Osteoblast (primary cell): ENCODE measurements at places on chromosomes 12 and 14. TPM values are rescaled to one million over a fixed set of nuclear protein-coding genes. Genes with fewer than 3 reads are reported as not detected.

DNA sequence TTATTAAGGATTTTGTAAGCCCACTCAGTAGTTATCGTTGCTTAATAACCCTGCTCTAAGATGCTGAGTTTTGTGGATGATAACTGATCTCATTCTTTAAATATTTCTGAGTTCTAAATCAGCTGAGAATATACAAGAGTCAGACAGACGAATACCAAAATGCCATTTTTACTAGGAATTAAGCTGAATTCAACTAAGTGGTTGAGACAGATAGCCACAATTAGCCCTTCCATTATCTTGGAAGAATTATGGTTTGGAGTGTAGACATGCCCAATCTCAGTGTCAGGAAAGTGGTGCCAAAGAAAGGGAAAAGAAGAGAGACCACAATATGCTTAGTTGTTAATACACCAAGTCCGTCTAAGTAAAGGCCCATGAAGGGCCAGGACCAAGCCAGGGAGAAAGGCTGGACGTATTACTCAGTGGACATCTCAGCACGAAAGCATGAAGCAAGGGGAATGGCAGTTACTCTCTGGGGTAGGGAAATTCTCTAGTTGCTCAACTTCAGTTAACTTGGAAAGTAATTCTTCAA, 58.6 kb downstream of the KCNA5 start:
- peak; percentile 78 for DNase-seq
- H3K4me3 ChIP-seq, result no peak overlapping the region
- H3K4me1 ChIP-seq, result peaks cover 3% of the 10 kb centered on the region
- H3K27ac ChIP-seq, result peak overlapping the region; percentile 48
- no peaks in the 10 kb centered on the region for H3K27me3 ChIP-seq
- H3K36me3 ChIP-seq, result no peaks in the 10 kb centered on the region

GRCh38 chr12:94165138-94165537, 16.8 kb downstream of the PLXNC1 start:
- H3K4me3 ChIP-seq, result no peak overlapping the region
- no peaks in the 10 kb centered on the region for H3K36me3 ChIP-seq
- H3K4me1 ChIP-seq, result no peaks in the 10 kb centered on the region
- peak; percentile 68 for DNase-seq
- H3K27ac ChIP-seq, result no peak overlapping the region

The OTX2 gene
- not detected in 2 replicates for total RNA-seq

- H3K4me3 ChIP-seq, result no peak overlapping the region
- H3K27me3 ChIP-seq, result no peaks in the 10 kb centered on the region
- no peak for DNase-seq
- H3K27ac ChIP-seq, result peak overlapping the region; percentile 3
- H3K4me1 ChIP-seq, result peaks cover 34% of the 10 kb centered on the region
- H3K36me3 ChIP-seq, result peaks cover 52% of the 10 kb centered on the region
These were observed 5.6 kb downstream of the DAZAP2 start for GRCh38 chr12:51244269-51244668.

GRCh38 chr12:117067016-117067415, 32.2 kb downstream of the TESC start:
- H3K4me1 ChIP-seq, result no peaks in the 10 kb centered on the region
- no peaks in the 10 kb centered on the region for H3K36me3 ChIP-seq
- H3K27ac ChIP-seq, result no peak overlapping the region
- H3K4me3 ChIP-seq, result no peak overlapping the region
- DNase-seq, result no peak
- H3K27me3 ChIP-seq, result peaks cover 3% of the 10 kb centered on the region

The CYP46A1 gene
- 0.36 and 0.59 TPM in 2 replicates for total RNA-seq

DNA sequence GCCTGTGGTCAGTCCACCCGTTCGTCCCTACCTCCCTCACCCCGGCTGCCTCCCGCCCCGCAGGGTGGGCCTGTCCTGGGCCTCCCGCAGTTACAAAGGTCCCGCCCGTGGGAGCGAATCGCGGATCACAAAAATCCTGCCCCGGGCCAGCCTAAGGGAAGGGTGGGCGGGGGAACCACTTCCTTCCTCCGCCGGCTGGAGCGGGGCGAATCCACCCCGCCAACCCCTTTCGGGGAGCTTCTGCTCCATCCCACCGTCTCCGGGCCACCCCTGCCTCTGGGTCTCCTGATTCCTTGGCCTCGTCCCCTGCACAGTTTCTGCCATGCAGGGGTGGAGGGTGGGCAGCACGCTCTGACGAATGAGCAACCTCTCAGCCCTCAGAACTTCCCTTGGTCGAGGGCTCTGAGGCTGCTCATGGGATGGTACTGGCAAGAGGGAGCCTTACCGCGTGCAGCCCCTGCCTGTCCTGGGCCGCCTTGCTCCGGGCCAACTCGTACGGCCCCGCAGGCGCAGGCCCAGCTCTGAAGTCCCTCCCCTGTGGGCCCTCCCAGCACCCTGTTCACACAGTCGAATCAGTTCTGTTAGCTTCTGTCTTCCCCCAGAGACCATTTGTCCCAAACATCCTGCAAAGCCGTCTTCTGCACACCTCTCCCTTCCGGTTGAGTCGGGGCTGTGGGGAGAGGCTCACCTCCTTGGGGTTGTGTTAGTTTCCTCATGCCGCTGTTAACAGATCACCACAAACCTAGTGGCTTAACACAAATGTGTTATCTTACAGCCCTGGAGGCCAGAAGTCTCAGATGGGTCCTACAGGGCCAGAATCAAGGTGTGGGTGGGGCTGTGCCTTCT, 589 bp upstream of the HVCN1 start:
- H3K27ac ChIP-seq, result no peak overlapping the region
- peak; percentile 94 for DNase-seq
- peak overlapping the region; percentile 70 for H3K4me3 ChIP-seq
- H3K36me3 ChIP-seq, result no peaks in the 10 kb centered on the region

DNA sequence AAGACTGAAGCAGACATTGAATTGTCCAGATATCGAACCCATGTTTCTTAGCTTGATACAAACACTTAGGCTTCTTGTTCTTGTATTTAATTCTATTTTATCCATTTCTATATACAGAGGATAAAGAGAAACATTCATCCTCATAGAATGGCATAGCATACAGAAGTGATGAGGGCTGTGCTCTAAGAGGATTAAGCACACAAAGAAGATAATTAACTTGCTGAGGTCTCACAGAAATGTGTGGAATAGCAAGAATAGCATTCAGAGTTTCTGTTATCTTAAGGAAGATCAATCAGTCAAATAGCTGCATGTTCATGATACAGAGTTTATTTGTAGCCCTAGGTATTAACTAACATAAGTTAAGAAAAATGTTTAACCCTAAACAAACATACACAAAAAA, 27.3 kb upstream of the STRAP start:
- H3K27me3 ChIP-seq, result no peaks in the 10 kb centered on the region
- H3K36me3 ChIP-seq, result no peaks in the 10 kb centered on the region
- peak overlapping the region; percentile 72 for H3K27ac ChIP-seq
- no peak overlapping the region for H3K4me3 ChIP-seq
- peaks cover 30% of the 10 kb centered on the region for H3K4me1 ChIP-seq
- DNase-seq, result no peak

The ATP6V1D gene
- 111 and 140 TPM in 2 replicates for total RNA-seq

- H3K4me3 ChIP-seq, result no peak overlapping the region
- no peaks in the 10 kb centered on the region for H3K4me1 ChIP-seq
- peaks cover 26% of the 10 kb centered on the region for H3K27me3 ChIP-seq
These were observed 46.6 kb upstream of the ESRRB start for GRCh38 chr14:76329154-76329928.

DNA sequence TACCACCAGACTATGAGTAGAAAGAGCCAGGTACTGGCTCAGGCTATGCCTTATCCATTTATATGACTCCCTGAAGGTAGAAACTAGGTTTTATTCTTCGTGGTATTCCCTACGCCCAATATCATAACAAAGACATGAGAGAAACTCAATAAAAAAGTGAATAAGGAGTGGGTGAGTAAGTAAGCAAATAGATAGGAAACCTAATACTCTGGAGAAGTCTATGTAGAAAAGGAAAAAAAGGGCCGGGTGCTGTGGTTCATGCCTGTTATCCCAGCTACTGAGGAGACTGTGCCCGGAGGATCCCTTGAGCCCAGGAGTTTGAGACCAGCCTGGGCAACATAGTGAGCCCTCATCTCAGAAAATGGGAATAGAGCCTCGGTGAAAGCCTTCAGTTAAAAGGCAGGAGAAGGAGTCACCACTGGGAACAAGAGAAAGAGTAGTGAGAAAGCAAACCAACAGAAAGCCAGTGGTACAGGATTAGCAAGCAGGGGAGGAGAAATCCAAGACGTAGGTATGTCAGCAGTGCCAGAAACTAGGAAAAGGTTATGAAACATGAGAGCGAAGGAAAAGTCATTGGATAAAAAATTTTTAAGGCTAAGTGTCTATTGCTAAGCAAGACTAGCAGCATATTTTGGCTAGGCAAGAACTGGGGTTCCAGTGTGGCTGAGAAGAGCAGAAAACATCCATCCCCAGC, 6.0 kb upstream of the OR6J1 start:
- peak; percentile 84 for DNase-seq
- H3K4me3 ChIP-seq, result no peak overlapping the region
- H3K36me3 ChIP-seq, result no peaks in the 10 kb centered on the region
- peak overlapping the region; percentile 60 for H3K27ac ChIP-seq

- DNase-seq, result peak; percentile 95
- H3K27me3 ChIP-seq, result no peaks in the 10 kb centered on the region
- H3K36me3 ChIP-seq, result peaks cover 20% of the 10 kb centered on the region
- no peak overlapping the region for H3K4me3 ChIP-seq
These were observed 6.9 kb downstream of the PABPN1 start for GRCh38 chr14:23327947-23328744.

The KIF26A gene
- not detected in 2 replicates for total RNA-seq

- no peaks in the 10 kb centered on the region for H3K4me1 ChIP-seq
- no peaks in the 10 kb centered on the region for H3K27me3 ChIP-seq
- H3K36me3 ChIP-seq, result no peaks in the 10 kb centered on the region
- DNase-seq, result no peak
These were observed 303.4 kb downstream of the SEC23A start for GRCh38 chr14:38799671-38800070.

- no peak overlapping the region for H3K27ac ChIP-seq
- no peak for DNase-seq
- no peaks in the 10 kb centered on the region for H3K4me1 ChIP-seq
- H3K27me3 ChIP-seq, result no peaks in the 10 kb centered on the region
- H3K36me3 ChIP-seq, result no peaks in the 10 kb centered on the region
These were observed 160.6 kb downstream of the KTN1 start for GRCh38 chr14:55740649-55740989.

- no peak overlapping the region for H3K27ac ChIP-seq
- no peaks in the 10 kb centered on the region for H3K27me3 ChIP-seq
- H3K4me3 ChIP-seq, result no peak overlapping the region
- no peaks in the 10 kb centered on the region for H3K36me3 ChIP-seq
- DNase-seq, result no peak
These were observed 106.9 kb upstream of the CPM start for GRCh38 chr12:69039911-69040310.

DNA sequence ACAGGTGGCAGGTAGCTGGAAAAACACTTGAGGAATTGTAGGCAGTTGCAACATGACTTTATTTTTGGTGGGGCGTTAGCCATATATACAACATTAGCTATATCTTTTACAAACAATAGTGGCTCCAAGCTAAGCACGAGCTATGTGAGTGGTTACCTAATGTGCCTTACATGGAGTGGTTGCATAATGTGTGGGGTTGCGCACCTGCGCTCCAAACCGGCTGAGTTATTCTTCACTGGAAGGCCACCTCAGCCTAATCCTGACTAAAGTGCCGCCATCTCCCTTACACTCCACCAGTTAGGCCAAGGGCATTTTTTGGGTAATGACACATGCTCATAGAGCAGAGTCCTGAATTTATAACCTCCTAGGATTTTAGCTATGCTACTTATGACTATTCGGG, 31.8 kb upstream of the G2E3 start:
- H3K36me3 ChIP-seq, result no peaks in the 10 kb centered on the region
- no peak overlapping the region for H3K27ac ChIP-seq
- H3K4me1 ChIP-seq, result no peaks in the 10 kb centered on the region
- no peaks in the 10 kb centered on the region for H3K27me3 ChIP-seq
- DNase-seq, result no peak
- H3K4me3 ChIP-seq, result no peak overlapping the region

The GNB3 gene
- total RNA-seq, result 1.4 and 2.7 TPM in 2 replicates

The P2RX2 gene
- not detected in 2 replicates for total RNA-seq

The KCNJ8 gene
- total RNA-seq, result 5.1 and 9.1 TPM in 2 replicates

The GSC gene
- total RNA-seq, result 9.4 and 10.6 TPM in 2 replicates

The SAMD15 gene
- total RNA-seq, result 4.0 and 6.2 TPM in 2 replicates

GRCh38 chr12:39176356-39176755, 266.6 kb downstream of the KIF21A start:
- no peaks in the 10 kb centered on the region for H3K4me1 ChIP-seq
- no peak for DNase-seq
- H3K27ac ChIP-seq, result no peak overlapping the region

The TAS2R30 gene
- total RNA-seq, result 8.3 and 9.7 TPM in 2 replicates

The ZNF839 gene
- total RNA-seq, result 7.2 and 9.1 TPM in 2 replicates

The GLS2 gene
- total RNA-seq, result 0.36 TPM in 1 of 2 replicates, not detected in the other

The SLC6A15 gene
- under 0.01 TPM in 1 of 2 replicates, not detected in the other for total RNA-seq

GRCh38 chr14:56686416-56686815, 106.8 kb downstream of the TMEM260 start:
- no peaks in the 10 kb centered on the region for H3K36me3 ChIP-seq
- no peak for DNase-seq
- no peaks in the 10 kb centered on the region for H3K4me1 ChIP-seq

DNA sequence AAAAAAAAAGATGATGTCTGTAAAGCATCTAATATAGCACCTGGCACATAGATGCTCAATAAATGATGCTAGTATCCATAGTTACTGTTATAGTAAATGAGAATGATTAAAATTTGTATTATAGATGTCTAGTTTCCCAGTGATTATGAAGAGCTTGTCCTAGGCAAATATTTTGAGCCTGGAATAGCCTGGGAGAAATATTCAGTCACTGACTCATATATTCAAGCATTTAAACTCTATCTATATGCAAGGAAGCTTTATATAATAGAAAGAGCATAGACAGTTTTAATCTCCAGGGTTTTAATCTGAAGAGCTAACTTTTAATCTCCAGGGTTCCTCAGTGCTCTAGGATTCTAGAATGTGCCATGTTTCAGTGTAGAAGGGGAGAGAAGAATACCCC, 91.5 kb upstream of the VASH1 start:
- H3K4me3 ChIP-seq, result no peak overlapping the region
- no peaks in the 10 kb centered on the region for H3K36me3 ChIP-seq
- H3K27me3 ChIP-seq, result peaks cover 2% of the 10 kb centered on the region
- H3K4me1 ChIP-seq, result no peaks in the 10 kb centered on the region
- no peak overlapping the region for H3K27ac ChIP-seq

DNA sequence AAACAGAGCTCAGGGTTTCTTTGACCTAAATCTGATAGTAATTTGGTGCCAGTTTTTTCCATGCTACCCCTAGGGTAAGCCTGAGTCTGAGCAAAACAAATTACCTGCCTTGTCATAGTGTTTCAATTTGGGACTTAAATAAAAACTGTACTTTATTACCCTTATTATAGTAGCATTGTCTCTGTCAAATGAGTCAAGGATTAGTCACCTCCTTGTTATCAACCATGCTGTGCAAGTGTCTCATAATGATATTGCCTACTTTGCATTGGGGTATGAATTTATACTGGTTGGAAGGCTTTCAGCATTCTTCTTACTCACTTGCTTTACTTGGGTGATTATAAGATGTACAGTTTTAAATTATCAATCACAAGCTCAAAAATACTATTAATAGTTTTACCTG, 380.0 kb downstream of the LRFN5 start:
- H3K4me1 ChIP-seq, result no peaks in the 10 kb centered on the region
- DNase-seq, result no peak
- H3K27me3 ChIP-seq, result no peaks in the 10 kb centered on the region
- H3K4me3 ChIP-seq, result no peak overlapping the region
- H3K27ac ChIP-seq, result no peak overlapping the region
- no peaks in the 10 kb centered on the region for H3K36me3 ChIP-seq

- H3K36me3 ChIP-seq, result no peaks in the 10 kb centered on the region
- H3K27ac ChIP-seq, result no peak overlapping the region
- H3K4me1 ChIP-seq, result no peaks in the 10 kb centered on the region
- H3K27me3 ChIP-seq, result no peaks in the 10 kb centered on the region
These were observed 5.2 kb downstream of the MYBPC1 start for GRCh38 chr12:101599771-101600484.

- H3K27me3 ChIP-seq, result no peaks in the 10 kb centered on the region
- peaks cover 18% of the 10 kb centered on the region for H3K4me1 ChIP-seq
- peak; percentile 84 for DNase-seq
- H3K4me3 ChIP-seq, result peak within 1 kb of the TSS; percentile 91
These were observed at the start of gene NTN4 for GRCh38 chr12:95790033-95790916. Gene NTN4, minus strand, starts transcription at chr12:95790764. Its CDS starts 455 bp downstream, at chr12:95790309.

The TAS2R31 gene
- 7.2 and 9.7 TPM in 2 replicates for total RNA-seq
